T-helper 17 cell (primary cell): ENCODE measurements at places on chromosomes 7 and 10. TPM values are rescaled to one million over a fixed set of nuclear protein-coding genes. Genes with fewer than 3 reads are reported as not detected.

- no peak overlapping the region for H3K27ac ChIP-seq
- no peak overlapping the region for H3K4me3 ChIP-seq
These were observed 8.5 kb downstream of the CNOT4 start for GRCh38 chr7:135501402-135501801.

PLAU gene
- not detected for total RNA-seq

GRCh38 chr10:60618861-60619260 lies 159.4 kb upstream of the CDK1 start:
- no peak overlapping the region for H3K4me3 ChIP-seq
- peaks cover 2% of the 10 kb centered on the region for H3K36me3 ChIP-seq
- peaks cover 14% of the 10 kb centered on the region for H3K4me1 ChIP-seq
- no peak for DNase-seq
- no peak overlapping the region for H3K27ac ChIP-seq
- no peaks in the 10 kb centered on the region for H3K27me3 ChIP-seq

DNA sequence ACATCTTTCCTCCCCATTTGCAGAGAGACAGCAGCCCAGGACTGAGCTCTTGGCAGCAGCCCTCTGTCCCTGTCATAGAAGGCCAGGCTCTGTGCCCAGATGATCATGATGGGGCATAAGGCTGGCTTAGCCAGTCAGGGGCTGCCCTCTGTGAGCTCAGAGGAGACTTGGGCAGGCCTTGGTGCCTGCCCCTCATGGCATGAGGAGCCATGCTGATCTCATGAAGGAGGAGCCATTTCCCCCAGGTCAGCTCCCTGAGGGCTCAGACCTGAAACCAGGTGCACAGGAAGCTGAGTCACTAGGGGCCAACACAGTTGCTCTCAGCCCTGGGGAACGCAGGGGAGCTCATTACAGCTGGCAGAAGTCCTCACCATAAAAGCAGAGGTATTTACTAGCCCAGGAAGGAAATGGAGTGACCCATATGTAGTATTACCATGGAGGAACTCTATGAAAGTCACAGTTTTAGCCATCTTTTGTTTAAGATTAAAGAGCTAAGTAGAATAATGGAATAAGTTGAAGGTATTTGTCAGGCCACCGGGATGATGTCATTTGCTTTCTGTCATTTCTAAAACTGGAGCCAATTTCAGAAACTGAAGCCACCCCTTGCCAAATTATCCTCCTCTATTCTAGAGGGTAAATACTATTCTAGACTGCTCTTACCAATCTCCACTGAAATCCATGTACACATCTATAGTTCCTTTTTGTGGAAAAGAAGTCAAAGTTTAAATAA lies 362.4 kb upstream of the ZNF32 start:
- H3K36me3 ChIP-seq, result no peaks in the 10 kb centered on the region
- peak overlapping the region; percentile 16 for H3K27ac ChIP-seq
- no peak overlapping the region for H3K4me3 ChIP-seq
- H3K4me1 ChIP-seq, result peaks cover 4% of the 10 kb centered on the region
- no peak for DNase-seq

PHKG1 gene
- total RNA-seq, result 6.2 TPM

TRIL gene
- not detected for total RNA-seq
